A549 treated with Hydrocortisone at 1 μM for 4 hours (cell line): ENCODE measurements at places on chromosomes 16 and 17. TPM values are rescaled to one million over a fixed set of nuclear protein-coding genes. Genes with fewer than 3 reads are reported as not detected.

Gene ZNF205
- 13.0 to 14.7 TPM (median 14.4 TPM) in 5 replicates for total RNA-seq

Gene PPY
- 0.23 to 0.44 TPM (median 0.29 TPM) in 3 of 5 replicates, not detected in the others for total RNA-seq

Gene GFAP
- total RNA-seq: 0.55 to 1.2 TPM (median 0.68 TPM) in 5 replicates

Gene TPSG1
- 0.10 to 0.13 TPM in 2 of 5 replicates, not detected in the others for total RNA-seq

Gene GRIN2C
- total RNA-seq: 0.15 to 0.30 TPM (median 0.18 TPM) in 5 replicates

Gene RGS11
- total RNA-seq: 3.5 to 5.0 TPM (median 4.4 TPM) in 5 replicates

Gene CETP
- total RNA-seq: not detected in 5 replicates

Gene SLC2A4
- total RNA-seq: 0.39 to 0.59 TPM (median 0.50 TPM) in 5 replicates

Gene CD300E
- total RNA-seq: not detected in 5 replicates

Gene WIPF2
- total RNA-seq: 18.2 to 23.5 TPM (median 21.5 TPM) in 5 replicates

Gene PERCC1
- total RNA-seq: not detected in 5 replicates
